ENCODE measurements at places on chromosomes 16 and 17. TPM values are rescaled to one million over a fixed set of nuclear protein-coding genes. Genes with fewer than 3 reads are reported as not detected.

Gene KRTAP9-8
- not detected for total RNA-seq

Gene KRTAP4-1
- total RNA-seq = not detected

Gene PRDM7
- not detected for total RNA-seq

Gene SOX9
- 6.9 TPM for total RNA-seq

Gene ZFHX3
- total RNA-seq = 13.6 TPM

Gene NUPR1
- total RNA-seq = 0.23 TPM

Gene TBX2
- total RNA-seq = 3.6 TPM

Gene PROCA1
- not detected for total RNA-seq

Gene SLFN13
- total RNA-seq = 0.82 TPM

Gene SDK2
- total RNA-seq = 1.4 TPM

Gene CES3
- not detected for total RNA-seq

Gene WNT9B
- total RNA-seq = not detected

Gene KRT36
- not detected for total RNA-seq

Data from glomerular endothelial cell (primary cell).